Caki2 (cell line): ENCODE measurements at places on chromosomes 7 and 10.

DNA sequence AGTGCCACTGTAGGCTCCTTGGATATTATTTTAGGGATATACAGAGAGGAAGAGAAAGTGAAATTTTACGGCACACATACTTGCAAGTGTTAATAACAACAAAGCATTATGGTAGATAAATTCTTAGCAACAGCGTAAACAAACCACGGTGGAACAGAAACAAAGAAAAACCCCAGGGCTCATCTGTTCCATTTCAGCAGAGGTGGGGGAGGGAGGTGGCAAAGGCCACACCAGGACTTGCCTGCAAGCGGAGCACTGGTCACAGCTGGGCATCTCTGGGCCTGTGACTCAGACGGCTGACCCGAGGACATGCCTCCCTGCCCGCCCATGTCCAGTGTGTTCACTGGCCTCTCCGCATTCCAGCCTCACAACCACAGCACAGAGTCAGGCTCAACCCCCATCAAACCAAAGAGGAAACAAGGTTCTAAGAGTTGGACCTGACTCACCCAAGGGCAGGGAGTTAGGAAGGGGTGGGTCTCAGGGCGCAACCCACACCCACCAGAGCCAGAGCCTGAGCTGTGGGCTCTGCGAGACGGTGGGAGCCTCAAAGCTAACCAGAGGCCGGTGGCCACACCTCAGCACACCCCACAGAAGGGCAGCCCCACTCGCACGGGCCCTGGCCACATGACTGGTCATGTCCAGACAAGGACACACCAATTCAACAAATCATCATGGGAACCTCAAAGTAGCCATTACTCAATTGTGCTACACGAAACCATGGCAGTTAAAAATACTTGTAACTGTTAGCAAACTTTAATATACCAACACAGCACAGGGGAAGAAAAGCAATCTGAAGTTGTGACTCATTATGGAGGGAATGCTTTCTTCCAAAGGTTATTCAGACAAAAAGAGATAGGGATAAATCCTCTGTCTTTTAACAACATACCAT is 10.7 kb downstream of the ESYT2 start:
- peak; percentile 100 for DNase-seq

- DNase-seq: no peak
These were observed 108.3 kb downstream of the MAPK8 start for GRCh38 chr10:48414778-48415177.

DNA sequence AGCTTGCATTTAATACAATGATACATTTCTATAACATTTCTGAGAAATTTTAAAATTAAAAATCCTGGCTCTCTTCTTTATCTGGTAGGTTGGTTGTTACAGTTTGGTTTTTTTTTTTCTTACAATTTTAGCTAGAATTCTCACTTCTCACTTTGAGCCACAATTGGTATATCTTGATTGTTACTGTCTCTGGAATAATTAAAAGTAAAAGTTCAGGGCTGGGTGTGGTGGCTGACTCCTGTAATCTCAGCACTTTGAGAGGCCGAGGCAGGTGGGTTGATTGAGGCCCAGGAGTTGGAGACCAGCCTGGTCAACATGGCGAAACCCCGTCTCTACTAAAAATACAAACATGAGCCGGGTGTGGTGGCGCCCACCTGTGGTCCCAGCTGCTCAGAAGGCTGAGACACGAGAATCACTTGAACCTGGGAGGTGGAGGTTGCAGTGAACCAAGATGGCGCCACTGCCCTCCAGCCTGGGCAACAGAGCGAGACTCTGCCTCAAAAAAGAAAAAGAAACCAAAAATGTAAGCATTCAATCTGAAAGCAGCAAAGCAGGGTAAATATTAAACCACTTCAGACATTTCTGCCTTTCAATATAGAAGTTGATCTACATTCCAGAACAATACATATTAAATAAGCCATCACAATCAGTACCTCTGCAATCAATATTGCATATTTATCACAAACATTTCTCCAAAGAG is 88.6 kb upstream of the PFKP start:
- DNase-seq: no peak

GRCh38 chr10:9501944-9502343 is 1447.5 kb downstream of the GATA3 start:
- no peak for DNase-seq

DNA sequence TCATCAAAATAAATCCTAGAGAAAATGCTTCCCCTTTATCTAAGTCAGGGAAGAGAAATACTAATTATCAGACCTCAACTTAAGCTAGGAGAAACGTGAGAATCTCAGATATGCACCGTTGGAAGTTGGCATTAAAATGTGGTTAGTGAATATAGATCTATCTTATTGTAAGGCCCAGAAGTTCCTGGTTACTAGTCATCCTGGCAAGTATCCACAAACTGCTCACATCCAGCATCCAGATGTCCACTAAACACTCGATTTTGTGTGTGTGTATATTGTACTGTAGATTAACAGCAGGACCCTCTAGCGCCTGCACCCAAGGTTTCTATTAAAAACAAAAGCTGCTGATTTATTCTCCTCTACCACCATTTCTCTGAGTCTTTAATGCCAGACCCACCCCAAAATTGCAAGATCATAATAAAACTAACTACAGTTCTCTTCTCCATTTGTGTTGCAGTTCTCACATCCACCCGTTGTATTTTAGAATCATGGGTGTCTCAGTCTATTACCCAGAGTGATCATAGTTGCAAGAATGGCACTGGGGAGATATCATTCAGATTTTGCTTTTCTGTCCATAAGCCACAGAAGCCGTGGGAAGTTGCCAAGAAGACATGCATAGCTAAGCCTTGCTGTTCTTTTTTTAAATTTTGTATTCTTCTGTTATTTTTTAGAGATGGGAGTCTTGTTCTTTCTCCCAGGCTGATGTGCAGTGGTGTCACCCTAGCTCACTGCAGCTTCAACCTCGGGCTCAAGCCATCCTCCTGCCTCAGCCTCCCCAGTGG is 165.4 kb downstream of the KIAA1217 start:
- DNase-seq: no peak

- DNase-seq: no peak
These were observed 12.0 kb upstream of the AGR2 start for GRCh38 chr7:16816824-16817223.

- peak; percentile 62 for DNase-seq
These were observed 85.9 kb upstream of the MKI67 start for GRCh38 chr10:128211953-128212727.

- no peak for DNase-seq
These were observed 193.9 kb downstream of the SDK1 start for GRCh38 chr7:3494947-3495346.

- DNase-seq: no peak
These were observed 82.6 kb upstream of the PRKG1 start for GRCh38 chr10:50991456-50992355.

GRCh38 chr10:106189292-106189691 is 975.2 kb downstream of the SORCS1 start:
- peak; percentile 8 for DNase-seq

DNA sequence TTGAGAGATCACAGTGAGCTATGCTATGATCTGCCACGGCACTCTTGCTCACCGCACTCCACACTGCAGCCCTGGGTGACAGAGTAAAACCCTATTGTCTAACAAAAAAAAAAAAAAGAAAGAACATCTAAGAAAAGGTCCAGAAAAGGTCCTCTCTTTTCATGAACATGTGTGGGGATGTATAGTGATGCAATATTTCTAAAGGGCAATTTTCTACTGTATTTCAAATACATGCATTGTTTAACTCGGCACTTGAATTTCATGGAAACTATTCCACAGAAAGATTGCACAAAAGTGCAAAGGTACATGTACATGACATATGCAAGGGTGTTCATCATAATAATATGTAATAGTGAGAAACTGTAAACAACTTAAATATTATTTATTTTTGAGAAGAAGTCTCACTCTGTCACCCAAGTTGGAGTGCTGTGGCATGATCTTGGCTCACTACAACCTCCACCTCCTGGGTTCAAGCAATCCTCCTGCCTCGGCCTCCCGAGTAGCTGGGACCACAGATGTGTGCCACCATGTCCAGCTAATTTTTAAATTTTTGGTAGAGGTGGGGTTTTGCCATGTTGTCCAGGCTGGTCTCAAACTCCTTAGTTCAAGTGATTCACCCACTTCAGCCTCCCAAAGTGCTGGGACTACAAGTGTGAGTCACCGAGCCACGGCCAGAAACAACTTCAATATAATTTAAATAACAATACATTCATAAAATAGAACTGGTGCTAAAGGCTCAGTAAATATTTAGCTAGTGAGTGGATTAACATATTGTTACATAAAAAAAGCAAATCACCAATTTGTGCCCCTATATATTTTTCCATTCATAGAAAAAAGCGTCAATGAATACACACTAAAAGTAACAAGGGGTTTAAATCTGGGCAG is 1.3 kb upstream of the PPRC1 start:
- DNase-seq: no peak

DNA sequence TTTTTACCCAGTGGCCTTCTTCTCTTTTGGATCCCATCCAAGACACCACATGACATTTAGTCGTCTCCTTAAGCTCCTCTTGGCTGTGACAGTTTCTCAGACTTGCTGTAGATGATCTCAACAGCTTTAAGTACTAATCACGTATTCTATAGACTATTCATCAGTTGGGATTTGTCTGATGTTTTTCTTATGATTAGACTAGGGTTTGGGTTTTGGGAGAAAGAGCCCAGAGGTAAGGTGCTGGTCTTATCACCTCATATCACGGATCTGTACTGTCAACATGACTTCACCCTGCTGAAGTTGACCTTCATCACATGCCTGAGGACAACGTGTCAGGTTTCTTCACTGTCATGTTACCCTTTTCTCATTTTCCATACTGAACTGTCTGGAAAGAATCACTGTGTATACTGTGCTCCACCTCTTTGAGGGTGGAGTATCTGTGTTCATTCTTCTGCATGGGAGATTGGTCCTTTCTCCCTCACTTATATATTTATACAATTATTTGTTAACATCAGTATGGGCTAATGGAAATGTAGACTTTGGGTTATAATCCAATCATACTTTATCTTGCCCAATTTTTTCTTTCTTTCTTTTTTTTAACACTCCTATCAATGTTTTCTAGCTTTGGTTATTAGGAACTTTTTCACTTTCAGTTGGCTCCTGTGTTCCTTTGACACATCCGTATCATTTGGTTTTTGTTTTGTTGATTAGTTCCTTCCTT is 6.4 kb upstream of the HKDC1 start:
- DNase-seq: peak; percentile 62

- DNase-seq: no peak
These were observed 13.6 kb downstream of the CAMK2B start for GRCh38 chr7:44311561-44312495.

GRCh38 chr10:77837925-77838595 is 88.5 kb downstream of the DLG5 start:
- no peak for DNase-seq

GRCh38 chr7:151008511-151009323 is 15.6 kb downstream of the ATG9B start:
- DNase-seq: peak; percentile 57

DNA sequence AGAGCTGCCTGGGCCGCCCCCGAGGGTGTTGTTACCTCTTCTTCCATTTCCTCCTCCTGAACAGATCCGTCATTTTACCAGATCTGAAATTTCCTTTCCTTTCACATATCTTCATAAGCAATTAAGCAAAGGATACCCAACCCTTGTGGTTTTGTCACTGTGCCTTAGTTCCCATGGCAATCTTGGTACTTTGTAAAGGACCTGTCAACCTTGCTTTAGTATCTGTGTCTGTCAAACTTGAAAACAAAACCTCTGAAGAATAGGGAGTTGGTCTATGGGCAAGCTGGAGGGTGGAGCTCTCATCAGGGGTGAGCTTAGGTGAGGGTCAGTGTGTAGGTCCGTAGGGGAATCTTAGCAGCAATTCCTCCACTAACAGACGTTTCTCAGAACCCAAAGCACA is 25.4 kb upstream of the CCDC3 start:
- DNase-seq: no peak

DNA sequence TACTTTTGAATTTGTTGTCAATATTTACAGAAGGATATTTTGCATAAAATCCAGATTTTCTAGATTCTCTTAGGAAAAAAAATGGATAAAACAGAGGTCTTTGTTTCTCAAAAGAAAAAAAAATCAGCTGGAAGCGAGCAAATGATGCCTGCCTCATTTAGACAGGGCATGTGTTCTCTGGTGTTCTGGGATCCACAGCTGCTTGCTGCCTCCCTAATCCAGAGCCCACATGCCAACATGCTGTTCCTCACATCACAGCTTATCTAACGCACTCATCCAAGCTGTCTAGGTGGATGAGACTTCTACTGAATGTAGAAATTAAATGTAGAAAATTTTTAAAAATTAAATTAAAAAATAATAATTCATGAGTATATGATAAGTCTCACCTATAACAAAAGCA is 630.1 kb downstream of the SORCS1 start:
- no peak for DNase-seq

DNA sequence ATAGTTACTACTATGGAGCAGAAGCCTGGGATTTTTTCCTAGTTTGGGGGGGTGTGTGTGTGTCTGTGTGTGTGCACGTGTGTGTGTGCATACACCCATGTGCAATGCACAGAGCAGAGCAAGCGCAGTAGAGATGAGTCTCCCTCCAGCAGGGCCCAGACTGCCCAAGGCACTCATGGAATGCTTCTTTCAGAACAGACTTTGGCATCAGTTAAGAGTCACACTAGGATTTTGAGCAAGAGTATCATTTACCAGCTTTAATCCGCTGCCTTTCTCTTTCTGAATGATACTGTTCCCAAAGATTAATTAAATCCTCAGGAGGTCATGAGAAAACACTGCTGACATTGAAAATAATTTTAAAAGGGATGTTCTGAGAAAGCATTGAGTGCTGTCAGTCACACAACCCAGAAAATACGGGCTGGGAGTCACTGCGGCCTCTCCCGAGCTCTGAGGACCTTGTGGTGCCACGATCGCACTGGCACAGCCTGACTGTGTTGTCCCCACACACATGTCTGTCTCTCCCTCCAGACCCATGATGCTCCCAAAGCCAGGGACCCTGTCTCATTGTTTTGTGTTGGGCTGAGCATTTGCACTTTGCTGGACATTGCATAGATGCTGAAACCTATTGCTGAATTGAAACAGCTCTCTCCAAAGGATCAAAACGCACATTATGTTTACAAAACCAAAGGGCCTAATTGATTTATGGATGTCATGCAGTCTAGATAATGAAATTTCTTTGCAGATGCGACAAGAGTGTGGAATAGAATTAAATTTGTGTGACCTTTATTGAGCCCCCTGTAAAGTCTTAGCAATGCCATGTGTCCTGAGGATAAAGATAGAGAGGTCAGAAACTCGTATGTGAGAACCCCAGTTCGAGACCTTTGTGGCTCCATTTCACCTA is 54.7 kb upstream of the FIGNL1 start:
- DNase-seq: no peak

GRCh38 chr10:101292194-101293006 is 61.6 kb upstream of the BTRC start:
- DNase-seq: no peak

DNA sequence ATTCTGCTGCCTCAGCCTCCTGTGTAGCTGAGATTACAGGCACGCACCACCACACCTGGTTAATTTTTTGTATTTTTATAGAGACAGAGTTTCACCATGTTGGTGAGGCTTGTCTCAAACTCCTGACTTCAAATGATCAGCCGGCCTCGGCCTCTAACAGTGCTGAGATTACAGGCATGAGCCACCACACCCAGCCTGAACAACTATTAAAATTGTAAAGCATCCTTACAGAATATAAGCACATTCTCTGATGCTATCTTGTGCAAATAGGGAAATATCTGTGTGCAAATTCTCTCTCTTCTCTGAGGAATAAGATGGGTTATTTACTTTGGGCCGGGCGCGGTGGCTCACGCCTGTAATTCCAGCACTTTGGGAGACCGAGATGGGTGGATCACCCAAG is 12.5 kb downstream of the NUDCD3 start:
- DNase-seq: no peak

- no peak for DNase-seq
These were observed 88.3 kb upstream of the AGK start for GRCh38 chr7:141462958-141463357.

- DNase-seq: peak; percentile 48
These were observed 161.9 kb downstream of the SH2D4B start for GRCh38 chr10:80699602-80700039.
